ENCODE measurements at places on chromosomes 13 and 19.

DNA sequence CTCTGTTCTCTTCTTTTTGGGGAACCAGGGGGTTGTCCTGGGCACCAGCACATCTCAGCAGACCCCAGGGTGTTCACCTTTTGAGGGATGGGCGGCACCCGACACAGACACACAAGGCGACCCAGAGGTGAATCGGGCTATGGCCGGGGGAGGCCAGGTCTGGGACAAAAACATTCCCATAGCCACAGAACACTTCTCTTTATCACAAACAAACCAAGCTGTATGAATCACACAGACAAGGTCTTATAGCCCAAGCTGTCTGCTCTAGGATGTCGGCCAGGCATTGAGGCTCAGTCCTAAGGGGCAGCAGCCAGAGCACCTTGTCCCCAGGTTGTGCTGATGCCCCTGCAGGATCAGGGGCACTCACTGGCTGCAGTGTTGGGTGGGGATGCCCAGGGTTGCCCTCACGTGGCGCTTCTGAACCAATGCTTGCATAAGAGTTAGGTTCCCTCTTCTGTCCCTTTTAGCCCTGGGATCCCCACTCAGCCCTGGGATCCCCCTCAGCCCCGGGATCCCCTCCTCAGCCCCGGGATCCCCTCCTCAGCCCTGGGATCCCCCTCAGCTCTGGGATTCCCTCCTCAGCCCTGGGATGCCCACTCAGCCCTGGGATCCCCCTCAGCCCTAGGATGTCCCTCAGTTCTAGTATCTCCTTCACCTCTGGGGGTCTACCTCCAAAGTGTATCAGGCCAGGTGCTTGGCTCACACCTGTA lies 26.9 kb downstream of the MAU2 start:
- no peak for DNase-seq

DNA sequence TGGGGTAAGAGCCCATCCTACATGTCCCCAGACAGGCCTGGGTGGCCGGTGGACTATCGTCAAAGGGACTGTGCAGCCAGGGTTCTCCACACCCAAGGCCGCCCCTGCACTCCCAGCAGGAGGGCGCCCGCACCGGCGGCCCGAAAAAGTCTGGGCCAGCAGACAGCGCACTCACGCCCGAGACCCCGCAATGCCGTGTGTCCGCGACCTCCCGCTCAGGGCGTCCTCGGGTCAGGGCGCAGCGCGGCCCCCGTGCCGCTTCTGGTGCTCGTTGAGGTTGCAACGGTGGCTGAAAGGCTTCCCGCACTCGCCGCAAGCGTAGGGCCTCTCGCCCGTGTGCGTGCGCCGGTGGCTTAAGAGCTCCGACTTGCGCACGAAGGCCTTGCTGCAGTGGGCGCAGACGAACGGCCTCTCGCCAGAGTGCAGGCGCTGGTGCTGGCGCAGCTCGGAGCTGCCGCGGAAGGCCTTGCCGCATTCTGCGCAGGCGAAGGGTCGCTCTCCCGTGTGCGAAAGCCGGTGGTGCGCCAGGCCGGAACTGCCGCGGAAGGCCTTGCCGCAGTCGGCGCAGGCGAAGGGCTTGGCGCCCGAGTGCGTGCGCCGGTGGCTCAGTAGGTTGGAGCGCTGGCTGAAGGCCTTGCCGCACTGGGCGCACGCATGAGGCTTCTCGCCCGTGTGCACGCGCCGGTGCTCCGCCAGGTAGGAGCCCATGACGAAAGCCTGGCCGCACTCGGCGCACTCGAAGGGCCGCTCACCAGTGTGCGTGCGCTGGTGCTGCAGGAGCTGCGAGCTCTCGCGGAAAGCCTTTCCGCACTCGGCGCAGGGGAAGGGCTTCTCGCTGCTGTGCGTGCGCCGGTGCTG lies 2.8 kb upstream of the A1BG start:
- no peak for DNase-seq

DNA sequence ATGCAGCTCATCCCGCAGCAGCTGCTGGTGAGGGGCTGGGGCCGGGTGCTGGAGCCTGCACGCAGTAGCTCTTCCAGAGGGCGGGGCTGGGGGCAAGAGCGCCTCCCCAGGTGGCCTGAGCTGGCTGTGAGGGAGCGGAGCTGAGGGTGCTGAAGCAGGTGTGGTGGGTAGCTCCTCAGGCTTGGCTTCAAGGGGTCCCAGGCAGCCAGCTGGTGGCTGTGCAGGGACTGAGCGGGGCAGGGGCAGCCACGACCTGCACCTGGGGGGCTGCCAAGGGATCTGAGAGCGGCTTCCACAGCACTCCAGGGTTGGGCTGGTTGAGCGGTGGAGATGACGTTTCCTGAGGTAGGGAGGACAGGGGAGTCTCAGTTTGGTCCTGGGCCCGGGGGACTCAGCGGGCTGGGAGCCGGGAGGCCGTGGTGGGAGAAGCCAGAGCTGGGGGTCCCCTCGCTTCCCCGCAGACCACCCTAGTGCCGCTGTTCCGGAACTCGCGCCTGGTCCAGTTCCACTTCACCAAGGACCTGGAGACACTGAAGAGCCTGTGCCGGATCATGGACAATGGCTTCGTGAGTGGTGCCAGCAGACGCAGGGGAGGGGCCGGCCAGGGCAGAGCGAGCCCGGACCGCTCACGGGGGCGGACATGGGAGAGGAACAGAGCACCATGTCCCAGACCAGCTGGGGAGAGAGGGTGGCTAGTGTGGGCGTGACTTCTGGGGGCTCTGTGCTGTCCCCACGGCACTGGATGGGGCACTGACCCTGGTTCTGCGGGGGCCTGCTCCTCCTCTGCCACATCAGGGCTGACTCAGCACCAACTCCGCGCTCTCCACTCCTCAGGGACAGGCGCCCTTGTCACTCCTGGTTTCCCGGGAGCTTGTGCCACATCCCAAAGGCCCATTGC lies 7.4 kb downstream of the PTOV1 start:
- DNase-seq, result no peak

- DNase-seq, result no peak
These were observed 199.8 kb downstream of the COG6 start for GRCh38 chr13:39855236-39855635.

DNA sequence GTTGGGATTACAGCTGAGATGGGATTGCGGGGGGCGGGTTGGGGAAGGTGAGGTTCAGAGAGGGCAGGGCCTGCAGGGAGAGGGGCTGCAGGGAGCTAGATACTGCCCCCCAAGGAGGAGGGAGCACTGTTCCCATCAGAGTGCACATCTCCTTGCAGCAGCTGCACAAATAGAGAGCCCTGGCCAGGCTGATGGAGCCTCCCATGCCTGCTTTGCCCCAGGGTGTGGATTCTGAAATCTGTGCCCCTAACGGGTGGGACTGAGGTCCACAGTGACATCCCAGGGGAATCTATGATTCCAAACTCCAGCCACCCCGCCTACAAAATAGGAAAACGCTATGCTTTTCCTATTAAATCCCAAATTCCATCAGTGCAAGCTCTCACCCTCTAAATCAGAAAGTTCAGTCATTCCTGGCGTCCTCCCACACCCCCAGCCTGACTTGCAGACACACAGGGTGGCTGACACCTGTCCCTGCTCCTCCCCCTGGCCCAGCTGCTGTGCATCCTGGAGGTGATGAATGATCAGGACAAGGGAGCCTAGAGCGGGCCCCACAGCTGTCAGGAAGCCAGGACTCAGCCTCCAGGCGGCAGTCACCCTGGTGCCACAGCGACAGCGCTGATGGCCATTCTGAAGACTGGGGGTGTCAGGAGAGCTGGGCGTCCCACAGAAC lies 6.3 kb upstream of the CEACAM21 start:
- DNase-seq, result no peak

DNA sequence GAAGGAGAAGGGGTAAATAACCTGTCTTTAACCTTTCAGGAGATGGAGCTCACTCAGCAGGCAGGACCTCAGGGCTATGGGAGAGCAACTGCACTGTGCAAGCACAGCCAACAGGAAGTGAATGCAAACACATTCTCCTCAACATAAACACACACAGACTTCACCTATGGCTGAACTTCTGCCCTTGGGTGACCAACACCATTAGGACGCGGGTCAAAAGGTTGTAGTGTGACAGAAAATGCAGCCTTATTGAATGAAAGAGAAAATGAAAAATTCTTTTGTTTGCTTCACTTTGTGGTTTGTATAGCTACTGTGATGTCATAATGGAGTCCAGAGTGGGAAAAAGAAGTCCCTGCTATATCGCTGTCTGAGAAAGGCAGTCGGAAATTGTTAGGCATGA lies 323.0 kb downstream of the NDFIP2 start:
- DNase-seq, result no peak

- DNase-seq, result no peak
These were observed at the start of gene MKNK2 for GRCh38 chr19:2050991-2051772. TSS of gene MKNK2 (minus strand) at chr19:2051244. CDS start at chr19:2050851, 393 bp downstream.

- DNase-seq, result no peak
These were observed 76.5 kb upstream of the FRY start for GRCh38 chr13:31955101-31955500.

GRCh38 chr19:35628264-35628564 lies 622 bp upstream of the RBM42 start:
- no peak for DNase-seq

DNA sequence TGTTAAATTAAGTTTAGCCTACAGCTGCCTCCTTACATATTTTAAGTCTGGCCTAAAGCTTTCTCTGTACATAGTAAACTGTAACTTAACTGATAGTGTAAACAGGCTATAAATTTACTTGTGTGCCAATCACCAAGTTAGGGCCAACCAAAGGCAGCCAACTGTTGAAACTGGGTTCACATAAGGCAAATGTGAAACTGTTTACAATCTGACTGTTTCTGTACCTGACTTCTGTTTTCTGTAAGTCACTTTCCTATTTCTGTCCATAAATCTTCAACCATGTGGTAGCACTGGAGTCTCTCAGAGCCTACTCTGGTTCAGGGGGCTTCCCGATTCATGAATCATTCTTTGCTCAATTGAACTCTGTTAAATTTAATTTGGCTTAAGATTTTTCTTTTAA lies 103.1 kb downstream of the RAP2A start:
- no peak for DNase-seq

GRCh38 chr19:15185188-15185587 lies 15.6 kb downstream of the NOTCH3 start:
- no peak for DNase-seq

DNA sequence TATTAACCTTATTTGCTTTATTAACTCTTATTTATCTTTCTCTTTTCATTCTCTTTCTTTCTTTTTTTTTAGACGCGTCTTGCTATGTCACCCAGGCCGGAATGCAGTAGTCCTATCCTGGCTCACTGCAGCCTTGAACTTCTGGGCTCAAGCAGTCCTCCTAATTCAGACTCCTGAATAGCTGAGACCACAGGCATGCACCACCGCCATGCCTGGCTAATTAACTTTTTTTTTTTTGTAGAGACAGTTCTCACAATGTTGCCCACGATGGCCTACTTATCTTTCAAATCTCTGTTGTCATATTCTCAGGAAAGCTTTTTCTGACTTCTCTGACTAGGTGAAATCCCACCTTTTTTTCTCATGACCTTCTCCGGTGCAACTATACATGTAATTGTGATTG lies 7.8 kb upstream of the SPRY2 start:
- DNase-seq, result no peak

DNA sequence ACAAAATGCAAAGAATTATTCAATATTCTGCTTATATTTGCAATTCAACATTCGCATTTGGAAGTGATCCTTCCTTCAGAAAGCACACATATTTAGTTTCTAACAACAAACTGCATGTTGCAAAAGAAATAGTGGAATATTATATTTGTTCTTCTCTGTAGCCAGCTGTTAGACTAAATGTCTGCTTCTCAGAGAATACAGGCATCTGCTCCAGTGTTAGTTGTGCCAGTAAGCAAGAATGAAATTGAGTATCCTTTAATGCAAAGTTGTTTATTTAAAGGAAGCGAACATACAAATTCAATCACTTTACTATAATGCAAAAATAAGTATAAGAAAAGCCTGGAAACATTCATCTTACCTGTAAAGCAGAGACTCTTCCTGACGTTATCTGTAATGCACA lies 663 bp downstream of the SLITRK6 start:
- no peak for DNase-seq

DNA sequence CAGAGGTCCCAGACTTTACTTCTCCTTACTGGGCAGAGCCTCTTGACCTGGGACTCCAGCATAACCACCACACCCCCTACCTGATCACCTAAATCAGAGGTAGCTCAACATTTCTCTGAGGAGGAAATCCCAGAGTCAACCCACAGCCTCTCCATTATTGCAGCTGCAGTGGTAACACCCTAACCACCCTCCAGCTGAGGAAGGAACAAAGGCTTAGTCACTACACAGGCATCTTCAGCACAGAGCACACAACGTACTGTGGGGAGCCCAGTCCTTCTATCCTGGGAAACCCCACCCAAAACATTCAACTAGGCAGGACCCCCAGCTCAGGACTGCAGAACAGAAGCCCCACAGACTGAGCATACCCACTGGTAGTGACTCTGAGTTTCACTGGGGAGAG lies 824.7 kb upstream of the SLITRK5 start:
- DNase-seq, result no peak

- no peak for DNase-seq
These were observed 5.8 kb downstream of the OXGR1 start for GRCh38 chr13:96988441-96988840.

DNA sequence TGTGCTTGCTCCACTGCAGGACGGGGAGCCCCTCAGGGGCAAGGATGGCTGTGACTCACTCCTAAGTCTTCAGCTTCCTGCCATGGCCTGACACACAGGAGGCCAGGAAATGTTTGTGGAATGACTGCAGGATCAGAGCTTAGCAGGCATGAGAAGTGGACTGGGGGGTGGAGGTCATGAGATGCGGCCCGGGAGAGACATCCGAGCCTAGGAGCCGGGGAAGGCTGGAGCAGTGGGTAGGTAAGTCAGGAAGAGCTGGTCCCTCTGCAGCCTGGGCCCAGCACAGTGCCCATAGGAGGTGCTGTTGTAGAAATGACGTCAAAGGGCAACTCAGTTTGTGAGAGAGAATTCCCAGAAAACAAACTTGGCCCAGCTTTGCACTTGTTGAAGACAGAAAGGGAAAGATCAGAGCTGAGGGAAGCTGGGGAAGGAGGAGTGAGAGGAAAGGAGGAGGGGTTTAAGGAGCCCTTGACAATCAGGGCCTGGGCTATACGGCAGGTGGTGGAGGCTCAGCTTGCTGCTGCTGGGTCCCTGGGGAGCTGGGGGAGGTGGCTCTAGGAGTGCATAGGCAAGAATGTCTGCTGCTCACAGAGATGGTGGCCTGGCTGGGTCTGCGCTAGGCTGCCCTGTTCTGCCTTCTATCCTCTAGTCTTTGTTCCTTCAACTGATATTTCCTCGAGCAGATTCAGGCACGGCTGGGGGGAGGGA lies 18.5 kb downstream of the POU2F2 start:
- DNase-seq, result no peak

- DNase-seq, result no peak
These were observed 75.3 kb downstream of the ZNF536 start for GRCh38 chr19:30447553-30447870.

GRCh38 chr13:106532111-106532929 lies 3.1 kb downstream of the EFNB2 start:
- DNase-seq, result no peak

- no peak for DNase-seq
These were observed 2.1 kb downstream of the PNMA8C start for GRCh38 chr19:46426506-46427162.

All from iPS DF 6.9 (cell line).